Glutamatergic neuron (in vitro differentiated cells): ENCODE measurements at places on chromosomes 3 and 15.

DNA sequence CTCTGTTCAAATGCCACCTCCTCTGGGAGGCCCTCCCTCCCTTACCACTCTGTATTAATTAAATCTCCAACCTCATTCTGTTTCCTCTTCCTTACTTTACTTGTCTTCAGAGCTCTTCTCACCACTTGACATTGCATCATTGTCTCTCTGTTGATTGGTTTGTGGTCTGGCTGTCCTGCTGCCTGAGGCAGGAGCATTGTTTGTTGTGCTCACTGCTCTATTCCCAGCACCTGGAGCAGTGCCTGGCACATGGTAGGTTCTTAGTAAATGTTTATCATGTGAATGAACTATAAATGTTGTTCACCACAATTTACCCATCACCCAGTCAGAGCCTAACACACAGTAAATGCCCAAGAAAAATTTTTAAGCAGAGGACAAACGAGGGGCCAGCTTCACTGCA lies 6.7 kb upstream of the BFSP2 start:
- H3K4me3 ChIP-seq, result no peak overlapping the region
- H3K27ac ChIP-seq, result no peak overlapping the region
- no peak for DNase-seq
- H3K27me3 ChIP-seq, result peaks cover 5% of the 10 kb centered on the region

- H3K4me3 ChIP-seq, result no peak overlapping the region
- DNase-seq, result peak; percentile 16
- H3K4me1 ChIP-seq, result no peaks in the 10 kb centered on the region
- no peaks in the 10 kb centered on the region for H3K36me3 ChIP-seq
- no peak overlapping the region for H3K27ac ChIP-seq
- no peaks in the 10 kb centered on the region for H3K27me3 ChIP-seq
Measured at GRCh38 chr3:182533394-182533793, 259.9 kb upstream of the ATP11B start.

DNA sequence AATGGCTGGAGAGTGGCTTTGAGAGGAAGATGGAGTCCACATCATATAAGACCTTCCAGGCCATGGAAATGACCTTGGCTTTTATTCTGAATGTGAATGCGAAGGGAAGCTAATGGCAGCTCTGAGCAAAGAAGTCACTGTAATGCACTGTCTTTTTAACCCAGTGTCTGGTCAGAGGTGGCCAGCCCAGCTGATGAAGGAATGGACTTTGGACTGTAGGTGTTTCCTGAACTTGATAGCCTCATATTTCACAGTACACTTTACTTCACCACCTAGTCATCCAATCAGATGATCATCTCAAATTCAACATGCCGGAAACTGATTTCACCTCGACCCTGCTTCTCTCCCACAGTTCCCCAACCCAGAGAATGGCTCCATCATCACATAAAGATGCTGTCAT lies 33.4 kb downstream of the DCLK3 start:
- no peak overlapping the region for H3K4me3 ChIP-seq
- H3K4me1 ChIP-seq, result peaks cover 4% of the 10 kb centered on the region
- DNase-seq, result no peak
- no peaks in the 10 kb centered on the region for H3K36me3 ChIP-seq
- H3K27ac ChIP-seq, result no peak overlapping the region
- peaks cover 3% of the 10 kb centered on the region for H3K27me3 ChIP-seq

GRCh38 chr15:101439285-101439919 lies 50.1 kb downstream of the PCSK6 start:
- no peak overlapping the region for H3K27ac ChIP-seq
- DNase-seq, result no peak
- H3K27me3 ChIP-seq, result peaks cover 5% of the 10 kb centered on the region
- H3K4me3 ChIP-seq, result no peak overlapping the region
- peaks cover 6% of the 10 kb centered on the region for H3K4me1 ChIP-seq

- H3K27ac ChIP-seq, result no peak overlapping the region
- H3K27me3 ChIP-seq, result peaks cover 2% of the 10 kb centered on the region
- no peak overlapping the region for H3K4me3 ChIP-seq
- no peaks in the 10 kb centered on the region for H3K4me1 ChIP-seq
- H3K36me3 ChIP-seq, result no peaks in the 10 kb centered on the region
- no peak for DNase-seq
Measured at GRCh38 chr15:45224621-45225217, 27.3 kb upstream of the SLC28A2 start.

DNA sequence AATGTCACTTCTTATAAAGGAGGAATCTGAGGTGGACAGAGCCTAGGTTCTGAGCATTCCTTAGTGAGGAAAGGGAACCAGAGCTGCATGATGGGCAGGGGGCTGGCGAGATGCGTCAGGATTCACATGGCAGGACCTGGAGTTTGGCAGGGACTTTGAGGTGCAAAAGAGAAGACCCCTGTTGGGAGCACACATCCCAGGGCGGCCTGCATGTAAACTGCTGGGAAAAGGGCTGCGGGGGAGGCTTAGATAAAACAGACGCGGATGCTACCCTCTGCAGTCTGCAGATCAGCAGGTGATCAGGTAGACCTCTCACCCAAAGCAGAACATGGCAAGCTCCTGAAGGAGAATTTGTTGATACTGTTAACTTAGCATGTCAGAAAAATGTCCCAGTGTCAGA lies 168.4 kb downstream of the VGLL4 start:
- no peaks in the 10 kb centered on the region for H3K4me1 ChIP-seq
- no peak for DNase-seq
- no peak overlapping the region for H3K4me3 ChIP-seq
- H3K27ac ChIP-seq, result no peak overlapping the region
- H3K36me3 ChIP-seq, result no peaks in the 10 kb centered on the region

GRCh38 chr3:27353221-27353620 lies 16.0 kb downstream of the NEK10 start:
- H3K36me3 ChIP-seq, result no peaks in the 10 kb centered on the region
- no peak overlapping the region for H3K4me3 ChIP-seq
- H3K27me3 ChIP-seq, result peaks cover 2% of the 10 kb centered on the region
- H3K4me1 ChIP-seq, result no peaks in the 10 kb centered on the region

- H3K27ac ChIP-seq, result no peak overlapping the region
- H3K4me3 ChIP-seq, result no peak overlapping the region
- H3K27me3 ChIP-seq, result no peaks in the 10 kb centered on the region
- H3K36me3 ChIP-seq, result no peaks in the 10 kb centered on the region
Measured at GRCh38 chr3:29693863-29694262, 413.0 kb downstream of the RBMS3 start.

DNA sequence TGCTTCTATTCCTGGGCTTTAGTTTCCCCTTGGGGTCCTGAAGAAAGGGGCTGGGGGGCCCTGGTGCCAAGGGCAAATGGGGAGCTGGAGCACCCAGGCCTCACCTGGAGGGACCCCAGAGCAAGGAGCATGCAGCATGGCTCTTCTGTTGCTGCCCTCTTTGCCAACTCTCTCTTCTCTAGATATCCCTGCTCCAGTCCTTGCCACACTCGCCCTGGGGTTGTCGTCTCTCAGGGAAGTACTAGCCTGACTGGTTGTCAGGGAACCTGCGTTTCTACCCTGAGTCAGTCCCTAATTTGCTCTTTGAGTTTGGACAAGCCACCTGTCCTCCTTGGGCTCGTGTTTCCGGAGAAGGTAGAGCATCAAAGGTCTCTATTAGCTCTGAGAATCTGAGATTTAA lies 63.7 kb upstream of the UBE2Q2 start:
- H3K27ac ChIP-seq, result no peak overlapping the region
- peaks cover 3% of the 10 kb centered on the region for H3K27me3 ChIP-seq
- no peaks in the 10 kb centered on the region for H3K4me1 ChIP-seq
- no peaks in the 10 kb centered on the region for H3K36me3 ChIP-seq

DNA sequence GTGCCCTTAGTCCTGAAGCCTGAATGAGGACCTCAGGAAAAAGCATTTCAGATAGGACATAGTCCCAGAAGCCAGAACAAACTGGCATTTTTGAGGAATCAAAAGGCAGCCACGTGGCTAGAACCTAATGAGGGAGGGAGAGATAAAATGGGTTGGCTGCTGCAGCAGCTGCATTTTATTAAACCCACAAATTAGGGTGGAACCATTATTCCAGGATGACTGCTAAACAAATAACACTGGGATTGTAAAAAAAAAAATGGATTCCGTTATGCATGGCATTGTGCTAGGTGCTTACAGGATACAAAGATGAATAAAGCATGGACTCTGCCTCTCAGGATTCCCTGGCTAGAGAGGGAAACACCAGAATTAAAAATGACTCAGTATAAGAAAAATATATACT lies 141.5 kb downstream of the SATB1 start:
- no peak for DNase-seq
- no peak overlapping the region for H3K4me3 ChIP-seq
- no peaks in the 10 kb centered on the region for H3K4me1 ChIP-seq
- no peaks in the 10 kb centered on the region for H3K27me3 ChIP-seq

GRCh38 chr3:31882431-31882830 lies 98.6 kb downstream of the OSBPL10 start:
- DNase-seq, result no peak
- H3K36me3 ChIP-seq, result peaks cover 3% of the 10 kb centered on the region
- H3K27me3 ChIP-seq, result no peaks in the 10 kb centered on the region
- no peak overlapping the region for H3K27ac ChIP-seq

- H3K4me3 ChIP-seq, result peak overlapping the region; percentile 100
- H3K36me3 ChIP-seq, result peaks cover 4% of the 10 kb centered on the region
- peak overlapping the region; percentile 92 for H3K27ac ChIP-seq
- H3K4me1 ChIP-seq, result peaks cover 9% of the 10 kb centered on the region
- no peak for DNase-seq
- H3K27me3 ChIP-seq, result peaks cover 3% of the 10 kb centered on the region
Measured at GRCh38 chr3:32501783-32502117, 902 bp downstream of the CMTM6 start.

GRCh38 chr15:101049282-101049681 lies 130.1 kb downstream of the LRRK1 start:
- peak; percentile 11 for DNase-seq
- no peaks in the 10 kb centered on the region for H3K36me3 ChIP-seq
- H3K4me3 ChIP-seq, result no peak overlapping the region
- peaks cover 22% of the 10 kb centered on the region for H3K4me1 ChIP-seq

DNA sequence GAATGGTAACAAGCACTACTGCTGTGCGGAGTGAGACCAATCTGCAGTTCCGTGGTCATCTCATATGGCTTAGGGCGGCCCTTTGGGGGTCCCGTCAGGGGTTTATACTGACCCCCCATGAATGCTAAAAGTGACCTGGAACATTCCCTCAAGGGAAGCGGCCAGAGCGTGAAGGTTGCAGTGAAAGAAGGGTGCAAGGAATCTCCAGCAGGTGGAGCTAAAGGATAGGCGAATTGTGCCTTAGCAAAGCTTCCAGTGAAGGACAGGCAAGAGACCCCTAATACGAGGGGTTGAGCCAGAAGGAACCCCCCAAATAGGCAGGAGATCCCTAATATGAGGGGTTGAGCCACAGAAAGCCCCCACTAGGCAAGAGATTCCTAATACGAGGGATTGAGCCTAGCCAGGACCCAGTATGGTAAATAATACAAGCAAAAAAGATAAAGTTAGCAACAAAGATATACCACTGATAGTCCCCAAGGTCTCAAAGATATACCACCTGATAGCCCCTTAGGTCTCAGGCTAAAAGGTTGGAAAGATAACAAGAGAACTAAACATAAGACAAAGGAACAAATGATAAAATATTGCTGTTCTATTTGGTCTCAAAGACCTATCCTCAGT lies 32.8 kb downstream of the ZNF589 start:
- peaks cover 5% of the 10 kb centered on the region for H3K4me1 ChIP-seq
- H3K27me3 ChIP-seq, result peaks cover 4% of the 10 kb centered on the region
- no peak overlapping the region for H3K4me3 ChIP-seq
- peak; percentile 60 for DNase-seq
- H3K27ac ChIP-seq, result peak overlapping the region; percentile 22
- H3K36me3 ChIP-seq, result peaks cover 16% of the 10 kb centered on the region

DNA sequence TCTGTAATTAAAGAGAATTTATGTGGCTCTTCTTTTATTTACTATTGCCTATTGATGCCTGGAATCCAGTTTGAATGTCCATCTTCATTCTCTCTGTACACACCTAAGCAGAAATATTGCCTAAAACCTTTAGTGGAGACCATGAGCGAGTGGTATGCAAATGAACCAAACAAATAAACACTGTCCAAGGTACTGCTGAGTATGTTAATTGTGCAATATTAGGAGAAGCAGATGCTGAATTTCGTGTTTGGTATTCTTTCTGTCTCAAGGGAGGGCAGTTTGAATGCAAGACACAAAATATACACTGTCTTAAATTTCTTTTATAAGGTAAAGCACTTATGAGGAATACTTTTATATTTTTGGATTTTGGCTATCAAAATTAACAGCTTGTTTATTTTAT lies 440.9 kb downstream of the RBMS3 start:
- no peak overlapping the region for H3K4me3 ChIP-seq
- H3K36me3 ChIP-seq, result peaks cover 6% of the 10 kb centered on the region
- no peaks in the 10 kb centered on the region for H3K4me1 ChIP-seq
- DNase-seq, result no peak
- no peaks in the 10 kb centered on the region for H3K27me3 ChIP-seq

DNA sequence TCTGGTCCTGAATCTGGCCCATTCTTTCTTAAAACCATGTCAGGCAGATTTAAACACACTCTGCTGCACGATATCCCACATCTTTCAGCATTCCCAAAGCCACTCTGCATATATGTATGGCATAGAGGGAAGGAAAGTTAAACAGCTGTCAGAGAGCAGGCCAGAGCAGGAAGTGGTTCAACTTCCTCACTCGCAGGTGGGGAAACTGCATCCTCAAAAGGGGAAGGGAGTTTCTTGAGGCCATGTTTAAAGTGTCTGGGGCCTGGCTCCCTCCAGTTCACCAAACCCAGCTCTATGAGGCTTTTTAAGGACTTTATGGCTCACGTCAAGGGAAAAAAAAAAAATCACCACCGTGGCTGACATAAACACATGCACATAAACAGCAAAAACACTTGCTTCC lies 123.1 kb downstream of the OPA1 start:
- no peak for DNase-seq
- peaks cover under 1% of the 10 kb centered on the region for H3K4me1 ChIP-seq
- peaks cover 6% of the 10 kb centered on the region for H3K27me3 ChIP-seq
- peaks cover 34% of the 10 kb centered on the region for H3K36me3 ChIP-seq
- no peak overlapping the region for H3K4me3 ChIP-seq
- H3K27ac ChIP-seq, result no peak overlapping the region

DNA sequence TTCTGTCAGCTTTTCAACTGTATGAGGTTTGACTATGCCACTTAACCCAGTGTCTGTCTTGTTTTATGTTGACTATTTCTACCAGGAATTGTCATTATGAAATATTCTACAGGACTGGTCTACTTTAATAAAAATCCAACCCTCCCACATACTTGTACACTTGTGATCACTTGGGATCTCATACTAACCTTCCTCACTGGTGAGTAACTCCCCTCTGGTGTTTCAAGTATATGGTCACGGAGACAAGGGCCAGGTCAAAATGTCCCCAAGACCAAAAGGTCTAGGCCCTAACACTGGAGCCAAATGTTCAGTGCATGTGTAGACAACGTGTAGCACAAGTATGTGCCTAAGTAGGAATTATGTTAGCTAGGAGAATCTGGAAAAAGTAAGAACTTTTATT lies 122.7 kb upstream of the TJP1 start:
- no peak overlapping the region for H3K4me3 ChIP-seq
- no peaks in the 10 kb centered on the region for H3K4me1 ChIP-seq
- no peak for DNase-seq

DNA sequence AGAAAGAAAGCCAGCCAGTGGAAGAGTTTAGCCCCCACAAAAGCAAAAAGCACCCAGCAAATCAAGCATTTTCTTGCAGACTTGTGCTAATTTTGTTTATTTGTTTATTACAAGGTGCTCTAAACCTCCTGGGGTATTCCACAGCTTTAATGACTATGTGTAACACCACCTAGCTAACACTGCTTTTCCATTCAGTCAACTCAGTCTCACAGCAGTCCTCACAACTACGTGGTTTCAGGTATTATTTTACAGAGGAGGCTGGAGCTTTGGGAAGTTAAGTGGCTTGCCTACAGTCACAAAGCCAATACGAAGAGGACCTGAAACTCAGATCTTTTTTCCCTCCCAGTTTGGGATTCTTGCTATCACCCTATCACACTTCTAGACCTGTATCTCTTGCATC lies 14.8 kb downstream of the SOX14 start:
- no peak overlapping the region for H3K27ac ChIP-seq
- H3K4me3 ChIP-seq, result no peak overlapping the region
- H3K27me3 ChIP-seq, result peaks cover 4% of the 10 kb centered on the region
- no peaks in the 10 kb centered on the region for H3K4me1 ChIP-seq
- no peaks in the 10 kb centered on the region for H3K36me3 ChIP-seq
